ENCODE measurements at places on chromosomes 13 and 19.
A peak's percentile ranks its signal among the peaks of the same experiment; 100 is the strongest.

GRCh38 chr13:20231839-20232555, at the start of gene GJB6:
TSS of gene GJB6 (minus strand) at chr13:20232319. CDS start at chr13:20223480, 8,839 bp downstream.
- H3K4me1 ChIP-seq = peaks cover 3% of the 10 kb centered on the region
- no peak for DNase-seq
- H3K27me3 ChIP-seq = peaks cover 19% of the 10 kb centered on the region
- H3K36me3 ChIP-seq = no peaks in the 10 kb centered on the region
- H3K4me3 ChIP-seq = peak within 1 kb of the TSS; percentile 73

GRCh38 chr13:113537909-113538688, 46.5 kb upstream of the TFDP1 start:
- H3K27me3 ChIP-seq = no peaks in the 10 kb centered on the region
- peaks cover 6% of the 10 kb centered on the region for H3K36me3 ChIP-seq
- no peak for DNase-seq
- no peak overlapping the region for H3K27ac ChIP-seq
- H3K4me3 ChIP-seq = no peak overlapping the region
- H3K4me1 ChIP-seq = peaks cover 2% of the 10 kb centered on the region

GRCh38 chr13:108377646-108378206, 108.2 kb downstream of the TNFSF13B start:
- no peaks in the 10 kb centered on the region for H3K4me1 ChIP-seq
- H3K36me3 ChIP-seq = no peaks in the 10 kb centered on the region
- H3K27me3 ChIP-seq = no peaks in the 10 kb centered on the region
- no peak for DNase-seq

DNA sequence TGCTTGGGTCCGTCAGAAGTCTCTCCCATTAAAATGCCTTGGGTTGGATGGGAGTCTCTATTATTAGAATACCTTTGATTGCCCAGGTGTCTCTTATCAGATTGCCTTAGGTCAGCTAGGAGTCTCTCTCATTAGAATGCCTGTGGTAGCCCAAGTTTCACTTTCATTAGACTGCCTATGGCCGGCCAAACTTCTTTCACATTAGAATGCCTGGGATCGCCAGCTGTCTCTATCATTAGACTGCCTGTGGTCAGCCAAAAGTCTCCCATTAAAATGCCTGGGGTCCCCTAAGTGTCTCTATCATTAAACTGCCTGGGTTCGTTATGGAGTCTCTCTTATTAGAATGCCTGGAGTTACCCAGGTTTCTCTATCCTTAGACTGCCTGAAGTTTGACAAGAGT, 1476.7 kb downstream of the UQCRFS1 start:
- peaks cover 55% of the 10 kb centered on the region for H3K36me3 ChIP-seq
- H3K27me3 ChIP-seq = no peaks in the 10 kb centered on the region
- no peak for DNase-seq
- H3K4me1 ChIP-seq = no peaks in the 10 kb centered on the region
- H3K27ac ChIP-seq = no peak overlapping the region

DNA sequence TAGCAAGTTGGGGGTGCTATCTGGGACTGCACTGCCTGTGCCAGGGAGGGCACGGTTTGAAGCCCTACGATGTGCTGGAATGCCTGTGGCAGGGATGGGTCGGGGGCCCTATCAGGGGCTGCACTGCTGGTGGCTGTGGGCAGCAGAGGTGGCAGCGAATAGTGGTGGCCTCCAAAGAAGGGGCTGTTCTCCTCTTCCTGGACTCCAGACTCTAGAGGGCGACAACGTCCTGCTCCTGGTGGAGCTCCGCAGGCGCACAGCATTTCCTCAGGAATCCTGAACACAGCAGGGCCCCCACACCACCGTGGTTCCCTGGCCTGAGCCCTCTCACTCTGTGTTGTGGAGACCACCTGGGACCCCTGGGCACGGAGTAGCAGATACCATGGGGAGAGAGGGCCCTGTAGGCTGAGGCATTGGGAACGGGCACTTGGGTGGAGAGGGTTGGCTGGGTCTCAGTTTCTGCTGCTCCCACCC, 145.6 kb downstream of the TNFRSF19 start:
- H3K27ac ChIP-seq = no peak overlapping the region
- peaks cover 14% of the 10 kb centered on the region for H3K27me3 ChIP-seq
- H3K4me1 ChIP-seq = no peaks in the 10 kb centered on the region
- DNase-seq = no peak
- no peak overlapping the region for H3K4me3 ChIP-seq

- no peaks in the 10 kb centered on the region for H3K27me3 ChIP-seq
- DNase-seq = no peak
- peak overlapping the region; percentile 61 for H3K27ac ChIP-seq
- no peak overlapping the region for H3K4me3 ChIP-seq
These were observed 9.8 kb downstream of the TMED1 start for GRCh38 chr19:10826231-10826630.

- H3K4me1 ChIP-seq = peaks cover 20% of the 10 kb centered on the region
- peaks cover 4% of the 10 kb centered on the region for H3K36me3 ChIP-seq
- peak; percentile 67 for DNase-seq
- peak overlapping the region; percentile 78 for H3K4me3 ChIP-seq
- no peak overlapping the region for H3K27ac ChIP-seq
These were observed 9.6 kb downstream of the GIPR start for GRCh38 chr19:45677351-45678230.

DNA sequence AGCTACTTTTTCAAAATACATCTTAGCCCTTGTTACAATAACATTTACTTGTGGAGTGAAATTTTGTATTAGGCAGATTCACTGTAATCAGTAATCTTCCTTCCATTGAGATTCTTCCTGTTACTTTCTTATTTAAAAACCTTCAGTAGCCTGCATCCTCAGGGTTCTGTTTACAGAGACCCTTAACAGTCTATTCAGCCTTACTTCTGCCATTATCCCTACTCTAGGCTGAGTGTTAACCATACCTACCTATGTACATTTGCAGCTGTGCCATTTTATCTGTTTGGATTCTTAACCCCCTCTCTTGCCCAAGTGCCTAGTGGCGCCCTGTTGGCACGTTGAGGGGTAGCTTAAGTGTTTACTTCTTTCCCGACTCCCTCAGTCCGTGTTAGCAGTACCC, 71.9 kb downstream of the LRCH1 start:
- peaks cover 56% of the 10 kb centered on the region for H3K4me1 ChIP-seq
- no peak overlapping the region for H3K27ac ChIP-seq
- H3K36me3 ChIP-seq = no peaks in the 10 kb centered on the region
- no peak for DNase-seq
- H3K27me3 ChIP-seq = no peaks in the 10 kb centered on the region

GRCh38 chr13:47672245-47673008, 328.6 kb downstream of the SUCLA2 start:
- no peaks in the 10 kb centered on the region for H3K27me3 ChIP-seq
- no peak for DNase-seq
- H3K4me1 ChIP-seq = no peaks in the 10 kb centered on the region

- no peak for DNase-seq
- H3K4me1 ChIP-seq = peaks cover 62% of the 10 kb centered on the region
- H3K27me3 ChIP-seq = no peaks in the 10 kb centered on the region
- peak overlapping the region; percentile 49 for H3K27ac ChIP-seq
These were observed 5.9 kb upstream of the GPR18 start for GRCh38 chr13:99264051-99264450.

DNA sequence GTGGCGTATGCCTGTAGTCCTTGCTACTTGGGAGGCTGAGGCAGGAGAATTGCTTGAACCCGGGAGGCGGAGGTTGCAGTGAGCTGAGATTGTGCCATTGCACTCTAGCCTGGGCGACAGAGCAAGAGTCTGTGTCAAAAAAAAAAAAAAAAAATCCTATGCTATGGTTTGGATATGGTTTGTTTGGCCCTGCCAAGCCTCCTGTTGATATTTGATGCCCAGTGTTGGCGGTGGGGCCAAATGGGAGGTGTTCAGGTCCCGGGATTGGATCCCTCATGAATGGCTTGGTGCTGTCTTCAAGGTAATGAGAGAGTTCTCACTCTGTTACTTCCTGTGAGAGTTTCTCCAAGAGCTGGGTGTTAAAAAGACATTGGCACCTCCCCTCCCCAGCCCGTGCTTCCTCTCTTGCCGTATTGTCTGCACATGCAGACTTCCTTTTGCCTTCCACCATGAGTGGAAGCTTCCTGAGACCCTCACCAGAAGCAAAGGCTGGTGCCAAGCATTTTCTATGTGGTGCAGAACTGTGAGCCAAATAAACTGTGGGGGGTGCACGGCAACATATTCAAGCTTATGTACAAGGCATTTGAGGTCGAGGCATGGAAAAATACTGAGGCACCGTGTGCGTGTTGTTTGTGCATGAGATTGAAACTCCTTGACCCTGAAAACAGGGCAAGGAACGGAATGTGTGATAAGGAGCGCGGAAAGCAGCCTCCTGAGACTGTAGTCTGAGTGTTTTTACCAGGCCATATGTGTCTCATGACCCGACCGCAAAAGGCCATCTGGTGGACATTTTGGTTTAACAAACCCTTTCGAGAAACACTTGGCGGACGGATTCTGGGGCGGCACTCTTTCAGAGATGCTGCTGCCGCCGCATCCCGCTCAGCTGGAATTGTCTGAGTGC, 7.3 kb downstream of the SIGLEC9 start:
- peaks cover 13% of the 10 kb centered on the region for H3K36me3 ChIP-seq
- peak overlapping the region; percentile 80 for H3K4me3 ChIP-seq
- peaks cover 73% of the 10 kb centered on the region for H3K4me1 ChIP-seq
- H3K27ac ChIP-seq = peak overlapping the region; percentile 42
- DNase-seq = peak; percentile 74
- H3K27me3 ChIP-seq = no peaks in the 10 kb centered on the region

- no peaks in the 10 kb centered on the region for H3K36me3 ChIP-seq
- no peaks in the 10 kb centered on the region for H3K4me1 ChIP-seq
- H3K4me3 ChIP-seq = no peak overlapping the region
- no peak overlapping the region for H3K27ac ChIP-seq
- DNase-seq = no peak
These were observed 10.5 kb upstream of the PLIN3 start for GRCh38 chr19:4877753-4878490.

DNA sequence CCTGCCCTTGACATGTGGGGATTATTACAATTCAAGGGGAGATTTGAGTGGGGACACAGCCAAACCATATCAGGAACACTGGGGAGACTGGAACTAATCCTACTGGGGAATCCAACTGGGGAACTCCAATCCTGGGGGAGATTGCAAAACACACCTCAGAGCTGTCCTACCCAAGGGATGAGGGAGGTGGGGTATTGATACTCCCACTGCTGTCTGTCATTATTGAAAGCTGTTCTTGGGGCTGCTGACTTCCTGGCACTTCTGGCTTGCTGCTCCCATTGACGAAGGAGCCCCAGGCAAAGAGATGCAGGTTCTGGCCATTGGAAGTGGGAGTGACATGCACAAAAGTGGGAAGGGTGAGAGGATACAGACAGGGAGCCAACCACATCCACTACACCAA, 24.7 kb upstream of the POP4 start:
- H3K4me1 ChIP-seq = peaks cover 5% of the 10 kb centered on the region
- no peak overlapping the region for H3K27ac ChIP-seq
- H3K4me3 ChIP-seq = no peak overlapping the region
- peaks cover 4% of the 10 kb centered on the region for H3K36me3 ChIP-seq
- peaks cover 34% of the 10 kb centered on the region for H3K27me3 ChIP-seq

GRCh38 chr13:72570019-72570418, 157.4 kb downstream of the MZT1 start:
- H3K36me3 ChIP-seq = no peaks in the 10 kb centered on the region
- DNase-seq = no peak
- no peaks in the 10 kb centered on the region for H3K27me3 ChIP-seq
- no peak overlapping the region for H3K27ac ChIP-seq

DNA sequence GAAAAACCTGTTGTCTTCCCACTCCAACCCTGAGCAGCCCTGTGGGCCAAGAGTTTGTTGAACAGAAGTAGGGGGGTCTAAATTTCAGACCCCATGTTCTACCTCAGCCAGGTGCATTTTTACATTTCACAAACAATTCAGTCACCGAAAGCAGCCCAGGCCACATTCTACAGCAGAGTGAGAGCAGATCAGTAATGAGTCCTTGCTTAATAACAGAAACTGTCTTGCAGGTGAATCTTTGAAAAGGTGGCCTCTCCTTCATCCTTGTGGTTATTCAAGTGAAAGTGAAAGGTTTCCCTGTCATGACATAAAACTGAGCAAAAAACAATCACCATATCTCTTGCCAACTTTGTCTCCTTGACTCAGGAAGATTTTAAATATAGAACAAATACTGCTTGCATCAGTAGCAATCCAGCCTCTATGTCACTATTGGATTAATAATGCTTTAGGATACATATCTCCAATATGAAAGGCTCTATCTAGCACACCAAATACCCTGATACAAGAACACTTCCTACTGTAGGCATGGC, 670.2 kb downstream of the DIAPH3 start:
- DNase-seq = no peak
- H3K4me1 ChIP-seq = no peaks in the 10 kb centered on the region
- H3K27me3 ChIP-seq = peaks cover 2% of the 10 kb centered on the region
- H3K27ac ChIP-seq = no peak overlapping the region

DNA sequence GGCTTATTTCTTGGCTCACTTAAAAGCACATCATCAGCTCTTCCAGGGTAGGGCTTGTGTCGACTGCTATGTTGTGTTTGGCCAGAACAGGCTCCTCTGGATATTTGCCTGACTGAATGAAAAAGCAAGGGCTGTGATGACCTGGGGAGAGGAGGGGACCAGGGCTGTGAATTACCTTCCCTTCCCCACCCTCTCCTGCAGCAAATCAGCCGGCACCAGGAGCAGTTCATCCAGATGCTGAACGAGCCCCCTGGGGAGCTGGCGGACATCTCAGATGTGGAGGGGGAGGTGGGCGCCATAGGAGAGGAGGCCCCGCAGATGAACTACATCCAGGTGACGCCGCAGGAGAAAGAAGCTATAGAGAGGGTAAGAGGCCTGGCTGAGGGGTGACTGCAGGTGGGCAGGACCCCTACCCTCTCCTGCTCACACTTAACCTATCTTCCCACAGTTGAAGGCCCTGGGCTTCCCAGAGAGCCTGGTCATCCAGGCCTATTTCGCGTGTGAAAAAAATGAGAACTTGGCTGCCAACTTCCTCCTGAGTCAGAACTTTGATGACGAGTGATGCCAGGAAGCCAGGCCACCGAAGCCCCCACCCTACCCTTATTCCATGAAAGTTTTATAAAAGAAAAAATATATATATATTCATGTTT, 4.4 kb downstream of the GADD45GIP1 start:
- no peak overlapping the region for H3K4me3 ChIP-seq
- no peak overlapping the region for H3K27ac ChIP-seq
- peaks cover 35% of the 10 kb centered on the region for H3K4me1 ChIP-seq
- no peaks in the 10 kb centered on the region for H3K27me3 ChIP-seq
- peaks cover 6% of the 10 kb centered on the region for H3K36me3 ChIP-seq
- DNase-seq = no peak

DNA sequence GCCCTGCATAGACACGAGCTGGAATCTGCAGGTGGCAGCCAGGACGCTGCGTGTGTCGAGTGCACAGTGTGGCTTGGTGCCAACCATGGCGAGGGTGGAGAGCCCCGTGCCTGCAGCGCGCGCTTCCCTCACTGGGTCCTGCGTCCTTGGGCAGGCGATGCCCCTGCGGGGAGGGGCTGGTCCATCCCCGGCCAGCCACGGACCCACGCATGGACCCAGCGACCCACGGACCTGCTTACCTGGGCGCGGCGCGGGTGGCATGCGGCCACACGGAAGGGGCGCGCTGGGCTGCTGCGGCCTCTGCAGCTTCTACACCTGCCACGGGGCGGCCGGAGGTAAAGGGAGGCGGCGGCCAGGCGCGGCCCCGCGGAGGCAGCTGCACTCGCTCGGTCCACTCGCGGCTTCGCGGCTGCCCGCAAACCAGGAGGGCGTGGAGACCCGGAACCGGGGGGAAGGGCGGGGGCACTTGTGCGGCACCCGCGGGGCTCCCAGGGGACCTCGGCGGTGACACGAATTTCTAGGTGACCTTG, 569 bp upstream of the MCF2L start:
- peaks cover 27% of the 10 kb centered on the region for H3K27me3 ChIP-seq
- peak overlapping the region; percentile 45 for H3K4me3 ChIP-seq
- H3K4me1 ChIP-seq = peaks cover 15% of the 10 kb centered on the region
- DNase-seq = no peak
- no peak overlapping the region for H3K27ac ChIP-seq
- no peaks in the 10 kb centered on the region for H3K36me3 ChIP-seq

Measured in natural killer cell treated with Interleukin-12 subunit alpha and Interleukin-12 subunit beta and Interleukin-15 and Interleukin-18, amount 100 ng/mL, for 72 hours (primary cell).